ENCODE measurements at places on chromosomes 2 and 18.

- no peak overlapping the region for H3K4me3 ChIP-seq
- H3K4me1 ChIP-seq, result no peaks in the 10 kb centered on the region
- no peak overlapping the region for H3K27ac ChIP-seq
- H3K27me3 ChIP-seq, result no peaks in the 10 kb centered on the region
- no peak for DNase-seq
Measured at GRCh38 chr2:143946436-143947391, 573.2 kb downstream of the ZEB2 start.

GRCh38 chr2:96150791-96151594 lies 5.8 kb upstream of the DUSP2 start:
- no peaks in the 10 kb centered on the region for H3K36me3 ChIP-seq
- H3K27ac ChIP-seq, result no peak overlapping the region
- peaks cover 4% of the 10 kb centered on the region for H3K27me3 ChIP-seq
- no peaks in the 10 kb centered on the region for H3K4me1 ChIP-seq
- no peak overlapping the region for H3K4me3 ChIP-seq

GRCh38 chr2:17966798-17967197 lies 88.3 kb downstream of the KCNS3 start:
- H3K27me3 ChIP-seq, result no peaks in the 10 kb centered on the region
- DNase-seq, result no peak
- no peak overlapping the region for H3K27ac ChIP-seq
- peaks cover 6% of the 10 kb centered on the region for H3K4me1 ChIP-seq

GRCh38 chr2:56313500-56313921 lies 129.7 kb downstream of the CCDC85A start:
- H3K4me1 ChIP-seq, result no peaks in the 10 kb centered on the region
- no peak overlapping the region for H3K27ac ChIP-seq
- H3K36me3 ChIP-seq, result no peaks in the 10 kb centered on the region
- no peak overlapping the region for H3K4me3 ChIP-seq
- DNase-seq, result no peak
- no peaks in the 10 kb centered on the region for H3K27me3 ChIP-seq

GRCh38 chr2:231425811-231426703 lies 30.5 kb downstream of the B3GNT7 start:
- no peaks in the 10 kb centered on the region for H3K27me3 ChIP-seq
- no peak for DNase-seq
- no peaks in the 10 kb centered on the region for H3K36me3 ChIP-seq
- H3K27ac ChIP-seq, result no peak overlapping the region
- no peak overlapping the region for H3K4me3 ChIP-seq
- no peaks in the 10 kb centered on the region for H3K4me1 ChIP-seq

DNA sequence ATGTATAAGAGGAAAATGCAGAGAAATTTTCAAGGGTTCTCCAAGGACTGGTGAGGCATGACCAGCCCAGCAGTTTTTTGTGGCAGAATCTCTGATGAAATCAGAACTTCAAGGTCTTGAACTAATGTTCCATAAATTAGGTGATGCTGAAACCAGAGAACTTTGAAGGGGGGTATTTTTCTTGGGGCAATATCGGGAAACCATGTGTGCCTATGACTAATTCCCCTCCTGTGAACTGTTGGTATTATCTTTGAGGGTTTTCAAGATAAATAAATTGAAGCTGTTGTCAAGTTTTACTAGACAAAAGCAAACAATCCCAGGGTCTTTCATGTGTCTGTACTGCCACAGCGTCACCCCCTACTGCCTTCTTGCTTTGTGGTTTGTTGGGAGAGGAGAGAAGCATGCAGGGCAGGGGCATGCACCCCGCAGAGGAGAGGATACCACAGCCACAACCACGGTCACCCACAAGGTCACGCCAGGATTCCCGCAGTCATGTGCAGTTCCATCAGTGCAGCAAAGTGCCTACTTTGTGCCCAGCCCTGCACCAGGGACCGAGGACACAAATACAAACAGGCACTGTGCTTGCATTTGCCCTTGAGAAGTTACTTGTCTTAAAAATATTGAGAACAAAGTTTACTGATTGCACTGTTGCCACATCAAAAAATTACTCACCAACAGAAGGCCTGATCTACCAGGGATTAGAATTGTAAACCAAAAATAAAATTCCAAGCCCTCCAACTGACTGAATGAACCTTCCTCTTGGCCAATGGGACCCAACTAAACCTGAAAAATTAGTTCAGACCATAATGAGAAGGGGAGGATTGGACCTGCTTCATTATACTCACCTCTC lies 413.3 kb upstream of the TRIB2 start:
- H3K4me1 ChIP-seq, result no peaks in the 10 kb centered on the region
- H3K27ac ChIP-seq, result no peak overlapping the region
- no peaks in the 10 kb centered on the region for H3K27me3 ChIP-seq
- DNase-seq, result no peak
- no peak overlapping the region for H3K4me3 ChIP-seq
- no peaks in the 10 kb centered on the region for H3K36me3 ChIP-seq

- H3K4me3 ChIP-seq, result no peak overlapping the region
- no peaks in the 10 kb centered on the region for H3K4me1 ChIP-seq
- no peaks in the 10 kb centered on the region for H3K27me3 ChIP-seq
- no peak for DNase-seq
- no peak overlapping the region for H3K27ac ChIP-seq
Measured at GRCh38 chr2:169683054-169683424, 11.2 kb downstream of the CFAP210 start.
